Islet precursor cell (in vitro differentiated cells): ENCODE measurements at places on chromosomes 7 and 10.
A peak's percentile ranks its signal among the peaks of the same experiment; 100 is the strongest.

DNA sequence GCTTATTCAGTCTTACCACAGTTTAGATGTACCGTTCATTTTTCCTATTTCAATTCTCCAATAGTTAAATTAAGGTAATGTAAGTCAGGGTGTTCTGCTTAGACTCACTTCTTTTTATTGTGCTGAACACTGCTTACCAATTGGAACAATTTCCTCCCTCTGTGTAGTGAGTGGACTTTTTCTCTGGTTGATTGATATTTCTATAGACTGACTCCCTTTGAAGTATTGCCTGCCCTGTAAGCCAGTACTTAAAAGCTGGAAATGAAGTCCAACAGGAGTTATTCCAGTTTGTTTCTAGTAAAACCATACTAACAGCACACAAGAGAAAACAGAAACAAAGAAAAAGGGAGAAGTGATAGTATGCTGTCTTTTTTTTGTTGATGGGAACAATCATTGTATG lies 1674.9 kb downstream of the REEP3 start:
- DNase-seq, result no peak

- no peak for DNase-seq
Observed at GRCh38 chr7:4629287-4629895, 52.7 kb upstream of the FOXK1 start.

DNA sequence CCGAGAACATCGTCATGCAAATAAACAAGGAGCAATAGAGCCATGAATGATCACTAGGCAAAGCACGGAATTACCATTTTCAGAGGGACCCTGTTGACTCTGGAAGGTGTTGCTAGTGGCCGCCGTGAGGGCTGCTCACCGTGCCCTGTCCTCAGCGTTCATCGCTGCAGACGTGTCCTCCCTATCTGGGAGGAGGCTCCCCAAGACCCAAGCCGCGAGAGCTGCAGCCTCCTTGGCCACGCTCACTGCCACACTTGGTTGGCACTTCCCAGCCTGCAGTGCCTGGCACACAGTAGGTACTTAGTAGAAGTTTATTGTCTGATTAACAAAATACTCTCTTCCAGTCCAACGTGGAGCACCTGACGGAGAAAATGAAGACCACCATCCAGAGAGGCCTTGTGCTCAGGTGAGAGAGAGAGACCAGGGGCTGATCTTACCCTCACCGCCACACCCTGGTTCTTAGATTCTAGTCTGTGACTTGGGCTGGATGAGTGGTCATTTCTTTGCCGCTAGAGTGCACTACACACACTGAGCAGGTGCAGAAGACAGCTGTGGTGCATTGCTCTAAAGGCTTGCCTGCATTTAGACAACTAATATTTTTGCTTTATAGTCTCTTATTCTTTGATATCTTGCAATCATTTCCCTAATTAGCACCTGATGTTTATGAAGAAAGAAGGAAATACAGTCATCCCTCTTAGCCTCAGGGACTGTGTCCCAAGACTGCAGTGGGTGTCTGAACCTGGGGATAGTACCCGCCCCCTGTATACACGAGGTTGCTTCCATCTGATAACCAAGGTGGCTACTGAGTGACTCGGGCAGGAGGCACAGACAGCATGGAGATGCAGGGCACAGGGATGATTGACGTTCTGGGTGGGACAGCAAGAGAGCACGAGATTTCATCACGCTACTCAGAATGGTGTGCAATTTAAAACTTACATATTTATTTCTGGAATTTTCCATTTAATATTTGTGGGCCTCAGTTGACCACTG lies 40.3 kb downstream of the PITRM1 start:
- peak; percentile 37 for DNase-seq

GRCh38 chr7:44852590-44852989 lies 4.7 kb upstream of the H2AZ2 start:
- no peak for DNase-seq

DNA sequence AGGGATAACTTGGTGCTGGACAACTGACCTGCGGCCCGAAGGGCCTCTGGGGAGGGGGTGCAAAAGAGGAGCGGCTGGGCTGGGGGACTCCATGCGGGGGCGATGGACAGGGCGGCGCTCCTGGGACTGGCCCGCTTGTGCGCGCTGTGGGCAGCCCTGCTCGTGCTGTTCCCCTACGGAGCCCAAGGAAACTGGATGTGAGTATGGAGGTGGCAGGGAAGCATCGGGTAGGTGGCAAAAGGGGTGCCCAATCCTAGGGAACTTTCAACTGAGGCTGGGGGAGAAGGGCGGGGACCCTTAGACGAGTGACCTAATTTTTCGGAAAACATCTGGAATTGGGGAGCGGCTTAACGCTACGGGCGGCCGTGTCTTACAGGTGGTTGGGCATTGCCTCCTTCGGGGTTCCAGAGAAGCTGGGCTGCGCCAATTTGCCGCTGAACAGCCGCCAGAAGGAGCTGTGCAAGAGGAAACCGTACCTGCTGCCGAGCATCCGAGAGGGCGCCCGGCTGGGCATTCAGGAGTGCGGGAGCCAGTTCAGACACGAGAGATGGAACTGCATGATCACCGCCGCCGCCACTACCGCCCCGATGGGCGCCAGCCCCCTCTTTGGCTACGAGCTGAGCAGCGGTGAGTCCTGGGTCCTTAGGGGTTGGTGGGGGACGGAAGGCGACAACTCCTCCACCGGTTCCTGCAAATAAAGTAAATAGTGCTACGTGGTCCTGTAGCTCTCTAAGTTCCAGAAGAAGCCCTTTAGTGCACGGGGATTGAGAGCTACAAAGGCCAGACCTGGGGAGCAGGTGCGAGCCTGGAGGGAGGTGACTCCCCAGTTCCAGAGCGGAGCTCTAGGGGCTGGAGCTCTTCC lies 622 bp downstream of the WNT16 start:
- DNase-seq, result peak; percentile 78

DNA sequence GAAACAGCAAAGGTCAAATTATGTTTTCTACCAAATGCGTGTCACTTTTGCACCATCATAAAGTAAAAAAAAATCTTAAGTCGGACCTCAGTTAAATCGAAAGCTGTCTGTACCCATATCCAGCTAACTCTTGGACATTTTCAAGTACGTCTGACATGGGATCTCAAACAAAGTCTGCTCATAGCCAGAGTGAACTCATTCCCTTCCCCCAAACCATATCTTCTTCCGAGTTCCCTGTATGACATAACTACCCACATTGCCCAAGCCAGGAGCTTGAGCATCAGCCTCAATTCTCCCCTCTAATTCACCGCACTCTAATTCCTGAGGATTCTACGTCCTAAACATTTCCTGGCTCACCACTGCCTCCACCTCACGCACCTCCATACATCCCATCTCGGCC lies 44.8 kb upstream of the TARP start:
- DNase-seq, result no peak

- peak; percentile 83 for DNase-seq
Observed at GRCh38 chr10:57142925-57143576, 782.0 kb upstream of the ZWINT start.

DNA sequence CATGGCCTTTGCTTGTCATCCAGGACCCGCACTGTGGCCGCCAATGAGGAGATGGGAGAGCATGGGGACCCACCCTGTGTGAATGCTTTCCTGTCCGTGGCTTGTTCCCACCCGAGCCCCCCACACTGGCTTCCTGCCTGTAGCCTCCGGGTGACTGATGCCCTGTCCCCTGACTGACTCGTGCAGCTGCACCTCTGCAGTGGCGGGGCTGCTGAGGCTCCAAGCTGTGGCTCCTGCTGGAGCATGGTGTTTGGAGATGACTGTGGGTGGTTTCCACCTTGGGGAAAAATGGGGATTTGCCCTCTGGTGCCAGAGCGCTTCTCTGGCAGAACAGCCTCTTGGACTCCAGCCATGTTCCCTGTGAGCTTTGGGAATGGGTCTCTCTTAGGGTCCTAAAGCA lies 2.1 kb downstream of the CAMK1D start:
- DNase-seq, result no peak
